ENCODE measurements at places on chromosomes 16 and 17. TPM values are rescaled to one million over a fixed set of nuclear protein-coding genes. Genes with fewer than 3 reads are reported as not detected.

C16orf92 gene
- total RNA-seq = not detected

CDR2L gene
- total RNA-seq = 23.1 TPM

BMERB1 gene
- total RNA-seq = 19.8 TPM

RNF43 gene
- 0.66 TPM for total RNA-seq

CDT1 gene
- 12.9 TPM for total RNA-seq

TRIM25 gene
- 43.2 TPM for total RNA-seq

ACADVL gene
- total RNA-seq = 164 TPM

CCT6B gene
- 0.80 TPM for total RNA-seq

RUNDC3A gene
- total RNA-seq = not detected

All from thoracic aorta endothelial cell (primary cell).